Hematopoietic multipotent progenitor cell treated with erythropoietin and hydrocortisone succinate and interleukin-3 and kit ligand, for 6 days (in vitro differentiated cells): ENCODE measurements at places on chromosomes 11 and 22.

- DNase-seq: peak; percentile 73
Observed at GRCh38 chr22:20803696-20804324, 29.9 kb downstream of the SERPIND1 start.

DNA sequence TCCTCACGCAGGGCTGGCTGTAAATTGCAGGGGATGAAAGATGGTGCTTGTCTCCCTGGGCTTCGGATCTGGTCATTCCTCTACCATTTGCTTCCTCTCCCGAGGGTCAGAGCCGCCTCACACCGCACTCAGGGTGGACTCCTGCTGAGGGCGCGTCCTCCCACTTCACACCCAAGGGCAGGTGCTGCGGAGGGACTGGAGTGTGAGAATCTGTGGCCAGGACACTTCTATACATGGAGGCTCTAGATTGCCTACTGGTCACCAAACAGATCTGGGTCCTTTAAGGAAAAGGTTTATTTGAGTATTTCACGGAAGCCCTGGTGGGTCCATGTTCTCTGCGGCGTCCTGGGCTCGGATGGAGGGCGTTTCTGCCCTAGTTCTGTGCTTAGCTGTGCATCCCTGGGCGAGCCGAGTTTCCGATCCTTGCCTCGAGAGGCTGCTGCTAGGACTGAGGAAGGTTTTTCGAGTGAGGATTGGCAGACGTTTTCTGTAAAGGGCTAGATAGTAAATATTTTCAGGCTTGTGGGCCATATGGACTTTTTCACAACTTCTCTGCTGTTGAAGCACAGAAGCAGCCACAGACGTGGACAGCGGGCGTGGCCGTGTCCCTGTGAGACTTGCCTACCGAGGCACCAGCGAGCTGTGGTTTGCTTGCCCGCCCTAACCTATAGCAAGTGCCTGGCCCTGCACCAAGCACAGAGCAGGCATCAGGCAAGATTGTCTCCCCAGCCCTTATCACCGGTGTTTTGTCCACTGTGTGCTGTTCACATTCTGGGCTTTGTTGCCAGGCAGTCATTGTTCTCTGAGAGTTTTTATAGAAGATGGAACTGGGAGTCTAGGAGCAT is 279.0 kb downstream of the TBC1D22A start:
- DNase-seq: peak; percentile 7

DNA sequence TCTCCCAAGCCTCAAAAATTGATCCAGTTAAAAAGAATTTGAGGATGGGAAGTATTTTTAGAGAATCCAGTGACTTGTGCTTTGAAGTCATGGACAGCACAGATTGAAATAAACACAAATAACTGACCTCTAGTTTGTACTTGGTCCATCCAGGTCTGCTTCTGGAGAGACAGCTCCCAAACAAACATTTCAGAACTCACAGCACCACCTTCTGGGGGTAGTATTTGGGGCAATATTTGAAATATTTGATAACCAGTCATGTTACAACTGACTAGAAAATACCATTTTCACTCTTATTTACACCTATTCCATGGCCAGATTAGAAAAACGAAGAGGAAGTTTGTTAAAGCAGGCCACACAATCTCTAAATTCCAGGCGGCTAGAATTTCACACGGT is 56.2 kb downstream of the CTSC start:
- DNase-seq: peak; percentile 5

- peak; percentile 80 for DNase-seq
Observed at GRCh38 chr22:29530716-29531115, 22.8 kb downstream of the THOC5 start.

- peak; percentile 38 for DNase-seq
Observed at GRCh38 chr11:34650528-34650927, 29.6 kb downstream of the EHF start.

DNA sequence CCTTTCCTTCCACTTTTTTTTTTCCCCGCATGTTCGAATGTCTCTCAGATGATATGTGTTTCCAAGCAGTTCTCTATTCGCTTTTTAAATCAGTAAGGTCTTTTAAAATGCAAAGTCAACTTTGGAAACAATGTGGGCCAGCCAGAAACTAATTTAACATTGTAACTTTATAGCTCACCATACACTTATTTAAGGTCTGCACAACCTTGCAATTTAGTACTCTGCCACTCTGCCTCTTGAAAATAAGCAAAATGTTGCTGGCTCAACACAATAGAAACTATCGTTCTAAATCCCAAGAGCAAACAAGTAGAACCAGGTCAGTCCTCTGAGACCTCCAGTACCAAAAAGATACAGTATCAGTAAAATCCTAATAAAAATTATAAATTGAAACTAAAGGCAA is 109.0 kb downstream of the SIK3 start:
- no peak for DNase-seq

GRCh38 chr11:62546244-62546928 is at the start of gene AHNAK:
Gene AHNAK (minus strand): TSS chr11:62546806. CDS start chr11:62536098, 10,708 bp downstream.
- peak; percentile 79 for DNase-seq

DNA sequence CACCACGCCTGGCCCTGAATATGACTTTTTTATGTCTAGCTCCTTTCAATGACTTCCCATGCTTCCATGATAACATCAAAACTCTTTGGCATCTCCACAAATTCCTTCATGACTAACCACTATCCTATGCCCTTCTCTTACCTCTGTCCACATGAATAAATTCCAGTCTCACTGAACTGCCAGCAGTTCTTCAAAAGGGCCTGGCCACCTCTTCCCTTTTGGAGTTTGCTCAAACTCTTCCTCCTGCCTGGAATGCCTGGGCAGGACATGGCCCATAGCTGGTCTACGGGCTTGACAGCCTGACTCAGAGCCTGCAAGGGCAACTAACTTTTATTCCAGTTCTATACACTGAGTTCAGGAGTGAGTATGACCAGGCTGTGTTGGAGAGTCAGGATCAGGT is 41.8 kb upstream of the ZBTB16 start:
- no peak for DNase-seq

GRCh38 chr11:62708793-62709192 is 1.3 kb downstream of the GNG3 start:
- peak; percentile 63 for DNase-seq

DNA sequence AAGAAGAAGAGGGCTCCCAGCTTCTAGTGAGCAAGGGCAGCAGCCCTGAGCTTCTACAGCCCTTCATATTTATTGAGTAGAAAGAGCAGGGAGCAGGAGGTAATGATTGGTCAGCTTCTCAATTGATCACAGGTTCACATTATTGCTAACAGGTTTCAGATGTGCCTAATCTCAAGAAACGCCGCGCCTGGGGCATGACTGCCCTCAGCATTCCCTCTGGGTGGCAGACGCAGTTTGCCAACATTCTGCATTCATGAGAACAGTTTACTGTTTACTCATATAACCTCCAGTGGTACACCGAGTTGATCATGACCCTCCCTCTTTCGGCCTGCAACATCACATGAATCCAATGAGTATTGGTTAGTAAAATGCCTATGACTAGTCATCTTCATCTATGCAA is 4.7 kb upstream of the ZNF74 start:
- no peak for DNase-seq

DNA sequence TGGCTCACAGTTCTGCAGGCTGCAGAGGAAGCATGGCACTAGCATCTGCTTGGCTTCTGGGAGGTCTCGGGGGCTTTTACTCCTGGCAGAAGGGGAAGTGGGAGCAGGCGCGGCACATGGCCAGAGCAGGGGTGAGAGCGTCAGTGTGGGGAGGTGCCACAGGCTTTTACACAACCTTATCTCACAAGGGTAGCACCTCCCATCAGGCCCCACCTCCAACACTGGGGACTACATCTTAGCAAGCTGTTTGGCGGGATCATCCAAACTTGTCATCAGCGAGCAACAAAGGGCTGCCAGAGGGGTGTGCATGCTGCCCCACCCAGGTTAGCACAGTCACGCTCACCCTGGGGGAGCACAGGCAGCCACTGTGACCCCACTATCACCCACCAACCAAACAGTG is 18.9 kb upstream of the YPEL1 start:
- DNase-seq: peak; percentile 97

DNA sequence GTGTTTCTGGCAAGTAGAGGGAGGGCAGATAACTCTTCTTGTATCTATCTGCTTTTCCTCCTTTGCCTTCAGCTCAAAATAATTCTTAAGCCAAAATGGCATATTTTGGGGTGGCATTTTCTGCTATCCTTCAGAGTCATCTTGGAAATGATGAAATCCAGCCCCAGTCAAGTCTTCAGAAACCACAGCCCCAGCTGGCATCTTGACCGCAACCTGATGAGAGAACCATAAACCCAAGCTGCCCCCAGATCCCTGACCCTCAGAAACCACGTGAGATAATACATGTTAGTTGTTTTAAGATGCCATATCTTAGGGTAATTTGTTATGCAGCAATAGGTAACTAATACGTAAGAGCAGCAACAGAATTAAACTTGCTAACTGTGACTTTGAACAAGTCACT is 15.1 kb upstream of the PAMR1 start:
- peak; percentile 27 for DNase-seq

- peak; percentile 81 for DNase-seq
Observed at GRCh38 chr11:5004424-5005274, 10.0 kb downstream of the OR51L1 start.

GRCh38 chr22:39471381-39472141 is 14.7 kb downstream of the MGAT3 start:
- peak; percentile 77 for DNase-seq

DNA sequence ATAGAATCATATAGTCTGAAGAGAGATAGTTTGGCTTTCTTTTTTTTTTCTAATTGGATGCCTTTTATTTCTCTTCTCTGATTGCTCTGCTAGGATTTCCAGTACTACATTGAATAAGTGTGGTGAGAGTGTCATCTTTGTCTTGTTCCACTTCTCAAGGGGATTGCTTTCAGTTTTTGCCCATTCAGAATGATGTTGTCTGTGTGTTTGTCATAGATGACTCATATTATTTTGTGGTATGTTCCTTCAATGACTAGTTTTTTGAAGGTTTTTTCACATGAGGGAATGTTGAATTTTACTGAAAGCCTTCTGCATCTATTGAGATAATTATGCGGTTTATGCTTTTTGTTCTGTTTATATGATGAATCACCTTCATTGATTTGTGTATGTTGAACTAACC is 10.4 kb upstream of the OR4P4 start:
- DNase-seq: no peak

DNA sequence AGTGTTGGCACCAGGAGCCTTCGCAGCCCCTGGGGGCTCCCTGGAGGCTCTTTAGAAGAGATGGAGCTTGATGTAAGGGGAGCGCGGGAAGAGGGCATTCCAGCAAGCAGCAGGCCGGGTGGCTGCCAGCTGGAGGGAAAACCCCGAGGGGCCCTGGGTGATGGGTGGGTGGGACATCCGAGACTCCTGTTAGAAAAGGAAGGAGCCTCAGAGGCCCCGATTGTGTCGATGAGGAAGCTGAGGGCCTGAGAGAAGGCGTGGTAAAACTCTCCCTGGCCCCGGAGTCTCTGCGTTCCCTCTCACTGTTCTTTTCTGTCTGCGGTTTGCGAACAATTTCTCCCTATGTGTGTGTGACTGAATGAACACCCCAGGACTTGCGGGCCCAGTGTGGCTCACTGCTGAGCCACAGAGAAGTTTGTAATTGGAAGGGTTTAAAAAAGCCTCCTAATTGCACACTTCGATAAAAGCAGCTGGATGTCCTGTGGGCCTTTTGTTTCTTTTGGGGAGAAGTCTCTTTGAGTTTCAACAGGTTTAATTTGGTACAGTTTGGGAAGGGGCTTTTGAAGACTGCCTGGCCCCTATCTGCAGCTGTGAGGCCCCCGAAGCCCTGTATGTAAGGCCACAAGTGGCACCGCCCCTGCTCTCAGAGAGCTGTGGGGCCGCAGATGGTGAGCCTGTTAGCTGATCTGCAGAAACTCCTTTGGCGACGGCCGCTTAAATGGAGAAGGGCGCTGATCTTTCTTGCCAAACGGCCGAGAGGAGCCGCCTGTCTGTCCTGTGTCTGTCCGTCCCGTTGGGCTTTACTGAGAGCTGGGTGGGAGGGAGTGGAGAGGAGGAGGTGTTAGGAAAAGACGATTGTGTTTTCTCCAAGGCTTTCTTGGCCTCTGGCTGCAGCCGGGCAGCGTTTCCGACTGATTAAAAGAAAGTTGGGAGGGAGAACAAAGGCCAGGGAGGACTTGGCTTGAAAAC is 2.0 kb downstream of the FBLN1 start:
- peak; percentile 57 for DNase-seq
